ENCODE measurements at places on chromosomes 7 and 10.

DNA sequence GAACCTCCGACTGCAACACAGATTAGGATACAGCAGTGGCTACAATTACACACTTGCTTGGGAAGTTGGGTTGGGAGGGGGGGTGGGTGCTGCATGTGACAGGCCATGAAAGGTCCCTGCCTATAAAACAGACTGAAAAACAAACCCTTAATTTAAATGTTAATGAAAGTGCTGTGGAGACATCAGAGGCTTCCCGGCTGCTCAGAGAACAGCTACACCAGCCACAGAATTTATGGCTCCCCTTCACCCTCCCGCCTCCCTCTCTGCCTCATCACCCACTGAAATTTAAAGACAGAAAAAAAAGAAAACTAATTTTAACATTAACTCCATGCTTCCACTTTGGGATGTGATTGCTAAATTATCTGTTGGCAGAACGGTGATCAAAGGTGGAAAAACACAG lies 34.7 kb downstream of the FBXW4 start:
- no peak for DNase-seq

DNA sequence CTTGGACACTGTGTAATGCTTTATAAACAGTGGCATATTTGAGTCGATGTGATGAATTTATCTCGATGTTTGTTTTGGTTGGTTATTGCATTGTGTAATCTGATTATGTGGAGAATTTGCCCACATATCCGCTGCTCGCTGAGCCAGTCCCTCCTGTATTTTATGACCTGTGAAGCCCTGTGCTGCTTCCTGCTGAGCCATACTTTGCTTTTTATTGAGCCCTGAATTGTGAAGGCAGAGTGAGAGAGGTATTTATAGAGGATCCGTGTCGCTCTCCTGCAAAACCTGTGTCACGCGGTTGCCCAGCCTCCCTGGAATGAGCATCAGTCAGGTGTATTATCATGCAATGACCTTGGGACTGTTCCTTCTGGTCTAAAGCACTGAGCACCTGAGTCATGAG lies 253.7 kb downstream of the ARHGAP21 start:
- DNase-seq: no peak

DNA sequence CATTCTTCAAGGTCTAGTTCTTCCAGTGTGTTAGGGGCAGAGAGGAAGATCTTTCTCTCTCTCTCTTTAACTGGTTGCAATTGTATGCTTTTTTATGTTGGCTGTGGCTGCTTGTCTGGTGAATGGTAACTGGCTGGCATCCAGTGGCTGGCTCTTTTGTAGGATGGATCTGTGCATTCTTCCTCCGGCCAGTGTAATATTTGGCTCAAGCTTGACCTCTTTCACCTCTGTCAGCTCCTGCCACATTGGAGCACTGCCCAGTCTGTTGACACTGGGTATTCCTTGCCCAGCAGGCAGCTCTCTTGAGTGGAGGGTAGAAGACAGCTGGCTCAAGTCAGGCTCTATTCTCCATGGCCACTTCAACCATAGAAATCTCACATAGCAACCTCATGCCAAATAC lies 528.3 kb downstream of the PHTF2 start:
- DNase-seq: no peak

DNA sequence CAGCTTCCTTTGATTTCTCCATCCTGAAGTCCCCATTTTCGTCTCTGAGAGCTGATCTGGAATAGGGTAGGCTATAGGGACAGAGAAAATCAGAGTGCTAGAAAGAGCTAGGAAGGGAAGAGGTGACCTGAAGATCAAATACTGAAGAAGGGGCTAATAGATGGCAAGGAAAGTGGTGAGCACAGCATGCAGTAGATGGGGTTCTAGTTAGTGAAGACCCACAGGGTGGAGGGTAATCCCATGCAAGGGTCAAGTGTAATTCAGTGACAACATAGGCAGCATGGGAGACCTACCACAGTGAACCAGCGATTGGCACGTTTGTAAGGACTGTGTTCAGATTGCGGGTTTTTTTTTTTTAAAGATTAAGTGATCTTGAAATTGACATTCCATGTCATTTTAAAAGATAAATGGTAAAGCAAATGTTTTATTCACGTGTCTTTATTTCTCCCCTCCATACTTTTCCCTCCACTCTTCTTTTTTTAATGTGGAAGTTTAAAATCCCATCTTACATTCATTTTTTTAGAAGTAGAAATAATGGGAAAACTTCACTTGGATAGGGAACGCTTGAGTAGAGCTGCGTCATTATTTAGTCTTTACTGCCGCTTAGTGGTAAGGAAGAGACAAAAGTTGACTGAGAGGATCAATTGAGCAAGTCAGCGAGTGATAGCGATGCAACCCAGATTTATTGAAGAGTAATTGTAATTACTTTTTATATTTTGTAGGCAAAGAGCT lies 21.0 kb upstream of the ABI1 start:
- DNase-seq: no peak

Measured in effector CD4-positive, alpha-beta T cell (primary cell).